ENCODE measurements at places on chromosomes 4 and X. TPM values are rescaled to one million over a fixed set of nuclear protein-coding genes. Genes with fewer than 3 reads are reported as not detected.
A peak's percentile ranks its signal among the peaks of the same experiment; 100 is the strongest.

The NLGN4X gene
- total RNA-seq: not detected

The SUV39H1 gene
- 20.8 TPM for total RNA-seq

The WDFY3 gene
- 25.1 TPM for total RNA-seq

The THAP6 gene
- 10.9 TPM for total RNA-seq

The ADAMTS3 gene
- total RNA-seq: 0.07 TPM

The AMMECR1 gene
- total RNA-seq: 23.5 TPM

The C4orf50 gene
- not detected for total RNA-seq

The DUX4 gene
- total RNA-seq: not detected

The FAM47A gene
- total RNA-seq: not detected

The SMIM14 gene
- total RNA-seq: 19.5 TPM

The MAOA gene
- total RNA-seq: 3.3 TPM

- DNase-seq: no peak
These were observed 135.1 kb upstream of the PACRGL start for GRCh38 chr4:20565075-20565721.

- no peak for DNase-seq
These were observed 106.0 kb upstream of the NOCT start for GRCh38 chr4:138909587-138909986.

DNA sequence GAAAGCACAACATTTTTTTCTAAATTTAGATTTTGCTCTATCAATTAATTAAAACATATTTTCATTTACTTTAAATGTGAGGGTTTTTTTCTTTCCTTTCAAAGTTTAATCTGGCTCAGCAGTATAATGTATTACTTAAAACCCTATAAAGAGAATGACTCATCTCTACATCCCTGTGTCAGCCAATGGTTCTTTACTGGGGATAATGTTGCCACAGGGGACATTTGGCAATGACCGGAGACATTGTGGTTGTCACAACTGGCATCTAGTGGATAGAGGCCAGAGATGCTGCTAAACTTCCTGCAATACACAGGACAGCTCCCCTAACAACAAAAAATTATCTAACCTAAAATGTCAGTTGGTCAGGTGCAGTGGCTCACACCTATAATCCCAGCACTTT, 53.8 kb downstream of the SYNPO2 start:
- no peak for DNase-seq

GRCh38 chrX:26722666-26723428, 506.9 kb downstream of the MAGEB5 start:
- no peak for DNase-seq

DNA sequence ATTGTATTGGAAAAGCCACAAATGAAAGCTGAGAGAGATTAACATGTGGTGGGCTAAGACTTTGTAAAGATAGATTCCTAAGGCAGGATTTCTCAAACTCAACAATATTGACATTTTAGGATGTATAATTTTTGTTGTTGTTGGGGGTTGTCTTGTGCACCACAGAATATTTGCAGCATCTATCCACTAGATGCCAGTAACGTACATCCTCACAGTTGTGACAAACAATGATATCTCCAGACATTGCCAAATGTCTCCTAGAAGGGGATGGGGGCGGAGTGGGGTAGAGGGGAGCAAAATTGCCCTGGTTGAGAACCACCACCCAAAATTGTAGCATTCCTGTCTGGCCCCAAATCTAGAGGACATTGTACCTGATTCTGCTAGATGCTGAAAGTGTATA, 14.7 kb upstream of the CBR4 start:
- DNase-seq: peak; percentile 9

- peak; percentile 63 for DNase-seq
These were observed at the start of gene STARD8 for GRCh38 chrX:68647156-68647957. TSS of gene STARD8 (plus strand) at chrX:68647666. CDS start at chrX:68647883, 217 bp downstream.

DNA sequence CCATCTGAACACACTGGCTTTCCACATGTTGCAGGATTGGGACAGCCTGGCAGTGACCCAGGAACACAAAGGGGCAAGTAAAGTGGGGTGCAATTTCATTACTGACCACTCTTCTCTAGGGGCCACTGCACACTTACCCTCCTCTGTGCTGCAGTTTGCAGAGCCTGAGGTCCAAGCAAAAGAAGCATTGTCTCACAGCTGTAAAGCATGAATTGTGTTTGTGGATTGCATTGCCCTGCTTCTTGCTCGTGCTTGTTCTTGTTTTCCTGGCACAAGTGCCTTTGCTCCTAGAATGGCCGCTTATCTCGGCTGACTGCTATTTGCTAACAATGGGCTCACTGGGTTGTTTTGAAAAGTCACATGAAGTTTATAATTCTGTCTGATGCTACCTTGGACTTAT, 209.1 kb upstream of the JADE1 start:
- no peak for DNase-seq

- DNase-seq: no peak
These were observed 43.7 kb downstream of the SLC2A9 start for GRCh38 chr4:9977518-9978031.

DNA sequence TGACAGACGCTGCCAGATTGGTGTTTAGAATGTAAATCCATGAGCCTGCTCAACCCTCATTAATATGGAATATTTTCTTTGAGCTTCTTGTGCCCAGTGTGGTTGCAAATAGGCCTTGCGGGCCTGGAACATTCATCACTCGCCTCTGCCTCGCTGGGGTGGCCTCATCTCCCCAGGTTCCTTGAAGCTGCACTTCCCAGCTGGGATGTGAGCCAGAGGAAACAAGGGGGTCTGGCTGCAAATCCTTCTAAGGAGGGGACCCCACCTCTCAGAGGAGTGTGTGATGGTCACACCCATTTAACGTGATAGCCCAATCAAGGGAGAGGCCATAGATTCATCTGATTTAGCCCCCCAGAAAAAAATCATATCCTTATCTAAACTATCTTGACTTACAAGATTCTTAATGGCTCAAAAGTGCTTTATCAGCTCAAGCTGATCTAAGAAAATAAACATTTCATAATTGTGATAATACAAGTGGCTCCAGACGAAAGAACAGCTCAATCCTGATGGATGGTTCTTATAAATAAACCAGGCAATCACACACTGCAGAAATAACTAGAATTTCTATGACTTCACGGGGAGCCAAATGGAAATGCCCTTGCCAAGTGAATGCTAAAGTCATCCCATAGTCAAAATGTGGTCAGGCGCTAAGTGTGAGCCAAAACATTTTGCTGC, 189.9 kb downstream of the PTTG2 start:
- DNase-seq: no peak

DNA sequence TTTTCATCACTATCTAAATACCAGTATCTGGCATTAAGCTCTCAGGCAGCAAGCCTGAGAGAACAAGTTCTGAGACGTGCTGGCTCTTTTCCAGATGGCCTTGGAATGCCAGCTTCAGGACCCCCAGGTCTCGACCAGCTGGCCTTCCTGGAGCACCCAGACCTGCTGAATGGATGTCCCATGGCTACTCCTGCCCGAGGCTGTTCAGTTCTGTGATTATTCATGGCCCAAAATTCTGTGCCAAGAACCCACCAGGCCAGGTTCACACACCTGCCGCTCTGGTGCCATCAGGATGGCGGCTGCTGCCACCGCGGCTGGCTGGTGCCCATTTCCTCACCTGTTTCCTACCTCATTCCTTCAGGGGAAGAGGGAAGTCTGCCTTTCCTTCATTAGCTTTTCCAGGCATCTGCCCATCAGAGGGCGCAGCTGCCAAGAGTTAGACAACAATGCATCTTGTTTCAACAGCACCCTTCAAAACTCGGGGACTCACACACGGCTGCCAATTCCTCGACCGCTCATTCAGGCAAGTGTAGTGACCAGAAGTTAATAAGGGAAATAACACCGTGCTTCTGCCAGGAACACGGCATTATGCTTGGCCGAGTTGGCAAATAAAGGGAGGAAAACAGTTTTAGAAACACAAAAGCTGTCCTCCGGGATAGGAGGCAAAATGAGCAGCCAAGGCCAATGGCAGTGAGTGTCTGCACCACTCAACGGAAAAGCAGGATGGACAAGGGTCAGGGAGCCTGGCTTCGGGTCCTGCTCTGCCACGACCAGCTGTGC, 173.8 kb downstream of the NSUN7 start:
- no peak for DNase-seq

DNA sequence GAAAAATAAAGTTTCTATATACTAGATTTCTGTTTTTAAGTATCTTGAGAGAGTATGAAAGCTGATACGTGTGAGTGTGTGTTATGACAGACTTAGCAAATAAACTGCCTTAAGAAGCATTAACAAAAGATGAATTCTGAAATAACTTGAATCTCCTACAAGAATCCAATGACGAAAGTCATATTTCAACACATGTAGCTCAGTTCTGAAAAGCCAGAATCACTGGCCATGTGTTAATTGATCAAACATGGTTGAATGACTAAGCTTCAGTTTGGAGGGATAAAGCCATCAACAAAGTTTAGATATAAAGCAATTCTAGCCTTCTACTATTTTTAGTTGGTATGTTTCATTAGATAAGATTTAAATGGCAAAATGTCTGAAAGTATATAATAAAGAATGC, 88.5 kb upstream of the ETNPPL start:
- no peak for DNase-seq

DNA sequence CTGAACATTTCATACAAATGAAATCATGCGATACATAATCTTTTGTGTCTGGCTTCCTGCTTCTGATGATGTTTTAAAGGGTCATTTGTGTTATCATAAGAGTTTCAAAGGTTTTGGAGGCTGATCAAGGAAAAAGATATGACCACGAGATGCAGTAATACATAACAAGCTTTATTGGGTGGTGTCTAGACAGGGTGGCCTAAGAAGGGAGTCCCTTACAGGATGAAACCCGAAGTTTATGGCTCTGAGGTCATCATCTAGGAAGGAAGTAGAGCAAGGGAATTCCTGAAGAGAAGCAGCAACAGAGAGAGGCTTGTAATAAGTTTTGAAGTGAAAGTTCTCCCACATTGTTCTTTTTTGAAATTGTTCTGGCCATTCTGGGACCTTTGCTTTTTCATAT, 40.8 kb upstream of the SOD3 start:
- no peak for DNase-seq

GRCh38 chr4:101103381-101104142, 243.8 kb downstream of the PPP3CA start:
- DNase-seq: no peak

DNA sequence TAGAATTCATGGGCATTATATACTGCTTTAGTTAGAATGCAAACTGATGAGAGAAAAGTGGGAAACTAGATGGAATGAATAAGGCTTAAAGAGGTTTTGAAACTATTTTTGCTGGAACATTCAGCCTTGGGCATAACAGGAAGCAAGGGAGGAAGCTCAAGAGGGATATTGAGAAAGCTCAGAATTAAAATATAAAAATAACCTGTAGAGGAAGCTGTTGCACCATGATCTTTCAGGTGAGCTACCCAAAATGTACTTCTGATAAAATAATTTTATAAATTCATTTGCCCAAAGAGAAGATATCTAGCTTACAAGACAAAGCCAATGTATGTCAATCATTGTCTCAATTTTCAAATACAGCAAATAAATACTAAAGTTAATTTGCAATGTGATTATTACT, 11.3 kb downstream of the GC start:
- no peak for DNase-seq

GRCh38 chr4:151459375-151459774, 50.4 kb downstream of the FHIP1A start:
- no peak for DNase-seq

DNA sequence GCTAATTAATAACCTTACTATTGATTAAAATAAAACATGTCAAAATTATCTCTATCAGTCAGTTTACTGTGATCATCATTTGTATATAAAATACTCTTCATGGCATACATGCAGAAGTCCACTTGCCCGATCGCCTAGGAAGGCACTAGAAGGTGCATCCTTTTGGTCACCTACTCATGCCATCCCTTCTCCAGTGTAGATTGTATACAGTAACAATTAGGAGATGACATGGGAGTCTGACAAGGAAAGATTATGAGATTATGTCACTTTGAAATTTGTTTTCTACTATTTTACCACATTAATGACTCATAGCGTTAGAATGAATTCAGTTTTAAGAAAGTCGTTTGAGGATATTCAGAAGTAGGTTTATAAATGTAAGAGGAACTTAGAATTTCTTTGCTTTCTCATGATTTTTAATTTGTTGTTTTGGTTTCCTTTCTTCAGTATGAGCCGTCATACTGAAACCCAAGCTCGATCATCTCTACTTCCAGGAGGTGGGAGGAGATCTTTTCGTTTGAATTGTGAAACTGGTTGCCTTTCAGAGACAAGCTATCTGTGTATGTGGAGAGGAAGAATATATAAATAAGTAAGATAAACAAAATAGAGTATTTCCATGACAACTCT, 51.1 kb upstream of the UNC5C start:
- no peak for DNase-seq

GRCh38 chr4:6466756-6467381, 5.5 kb downstream of the PPP2R2C start:
- DNase-seq: no peak

GRCh38 chr4:183434666-183435190, 9.7 kb upstream of the CDKN2AIP start:
- no peak for DNase-seq

- DNase-seq: no peak
These were observed 518 bp downstream of the TACR3 start for GRCh38 chr4:103719105-103719829.

- no peak for DNase-seq
These were observed 104.3 kb upstream of the STK26 start for GRCh38 chrX:131918839-131919238.

DNA sequence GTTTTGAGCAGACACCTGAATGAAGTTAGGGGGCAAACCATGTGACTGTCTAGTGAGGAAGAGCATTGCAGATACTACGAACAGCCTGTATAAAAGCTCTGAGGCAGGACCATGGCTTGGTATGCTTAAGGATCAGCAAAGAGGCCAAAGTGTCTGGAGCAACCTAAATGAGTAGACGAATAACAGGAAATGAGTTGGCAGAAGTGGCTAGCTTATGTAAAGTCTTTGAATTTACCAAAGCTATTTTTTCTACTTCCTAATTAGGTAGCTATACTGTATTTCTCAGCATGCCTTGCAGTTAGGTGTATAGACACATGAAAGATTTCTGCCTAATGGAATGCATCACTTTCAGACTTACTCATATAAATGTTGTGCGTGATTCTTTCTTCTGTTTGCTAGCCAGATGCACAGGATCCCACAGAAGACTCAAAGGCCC, 9.3 kb upstream of the GPRIN3 start:
- no peak for DNase-seq

- DNase-seq: no peak
These were observed 63.8 kb upstream of the NOCT start for GRCh38 chr4:138951764-138952163.

DNA sequence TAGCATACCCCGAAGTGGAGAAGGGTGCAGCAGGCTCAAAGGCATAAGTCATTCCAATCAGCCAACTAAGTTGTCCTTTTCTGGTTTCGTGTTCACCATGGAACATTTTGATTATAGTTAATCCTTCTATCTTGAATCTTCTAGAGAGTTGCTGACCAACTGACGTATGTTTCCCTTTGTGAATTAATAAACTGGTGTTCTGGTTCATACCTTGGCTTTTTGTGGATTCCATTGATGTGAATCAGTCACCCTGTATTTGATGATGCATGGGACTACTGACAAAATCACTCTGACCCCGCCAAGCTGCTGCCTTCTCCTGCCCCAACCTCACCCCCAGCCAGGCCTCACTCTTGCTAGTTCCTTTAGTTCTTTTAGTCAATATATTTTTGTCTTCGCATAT, 32.7 kb downstream of the F9 start:
- no peak for DNase-seq

- DNase-seq: no peak
These were observed 50.0 kb downstream of the KDM6A start for GRCh38 chrX:44922980-44923379.

All from Calu3 (cell line).